Esophagus squamous epithelium (tissue), 5 donors: ENCODE measurements at places on chromosomes 13 and 19.

- no peak for DNase-seq
Measured at GRCh38 chr13:113540523-113540922, 44.0 kb upstream of the TFDP1 start.

GRCh38 chr19:1859331-1859781 lies 4.0 kb downstream of the KLF16 start:
- no peak for DNase-seq

- no peak for DNase-seq
Measured at GRCh38 chr19:38658462-38659306, 11.2 kb downstream of the ACTN4 start.

DNA sequence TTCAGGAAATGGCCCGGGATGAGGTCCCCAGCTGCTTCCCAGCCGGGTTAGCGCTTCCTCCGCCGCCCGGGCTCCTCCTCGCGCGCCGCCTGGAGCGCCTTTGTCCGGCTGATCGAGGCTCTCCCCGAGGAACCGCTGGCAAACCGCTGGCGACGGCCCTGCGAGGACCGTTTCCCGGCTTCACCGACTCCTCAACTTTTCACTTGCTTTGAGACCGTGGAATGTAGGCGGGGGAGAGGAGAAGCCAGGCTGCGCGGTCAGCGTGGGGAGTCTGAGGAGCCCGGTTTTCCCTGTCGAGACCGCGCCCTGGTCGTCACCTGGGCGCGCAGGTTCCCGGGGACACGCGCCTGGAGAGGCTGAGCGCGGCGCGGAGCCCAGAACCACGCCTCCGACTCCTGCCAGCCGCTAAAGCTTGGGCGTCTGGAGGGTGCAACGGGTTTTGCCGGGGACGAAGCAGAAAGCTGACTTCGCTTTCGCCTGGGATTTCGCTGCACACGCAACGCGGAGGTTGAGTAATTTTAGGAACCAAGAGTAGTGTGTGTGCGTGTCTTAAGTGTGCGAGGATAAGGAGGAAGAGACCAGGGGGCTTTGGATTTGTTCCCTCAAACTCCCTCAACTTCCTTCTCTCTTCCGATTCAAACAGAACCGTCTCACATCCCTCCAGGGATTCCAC lies 7.3 kb upstream of the DGKH start:
- no peak for DNase-seq

GRCh38 chr13:73254827-73255226 lies 196.0 kb downstream of the KLF5 start:
- no peak for DNase-seq
